ENCODE measurements at places on chromosomes 13 and 19. TPM values are rescaled to one million over a fixed set of nuclear protein-coding genes. Genes with fewer than 3 reads are reported as not detected.

SARS2 gene
- total RNA-seq: 39.4 TPM

VSIG10L gene
- 2.8 TPM for total RNA-seq

PSG4 gene
- total RNA-seq: not detected

GZMM gene
- 0.64 TPM for total RNA-seq

IL17D gene
- 33.9 TPM for total RNA-seq

CRLF1 gene
- 58.9 TPM for total RNA-seq

TNFRSF19 gene
- 4.3 TPM for total RNA-seq

ZNF471 gene
- 34.1 TPM for total RNA-seq

ZNF723 gene
- total RNA-seq: not detected

IFNL1 gene
- total RNA-seq: not detected

ZFP36 gene
- total RNA-seq: 18.1 TPM

PTGIR gene
- 1.1 TPM for total RNA-seq

CEACAM21 gene
- 0.68 TPM for total RNA-seq

RNF225 gene
- total RNA-seq: not detected

NLRP7 gene
- not detected for total RNA-seq
